ENCODE measurements at places on chromosomes 4 and X. TPM values are rescaled to one million over a fixed set of nuclear protein-coding genes. Genes with fewer than 3 reads are reported as not detected.

XK gene
- polyA plus RNA-seq = 0.11 TPM

- no peak for DNase-seq
These were observed 169.1 kb downstream of the LHFPL1 start for GRCh38 chrX:112510629-112511028.

DNA sequence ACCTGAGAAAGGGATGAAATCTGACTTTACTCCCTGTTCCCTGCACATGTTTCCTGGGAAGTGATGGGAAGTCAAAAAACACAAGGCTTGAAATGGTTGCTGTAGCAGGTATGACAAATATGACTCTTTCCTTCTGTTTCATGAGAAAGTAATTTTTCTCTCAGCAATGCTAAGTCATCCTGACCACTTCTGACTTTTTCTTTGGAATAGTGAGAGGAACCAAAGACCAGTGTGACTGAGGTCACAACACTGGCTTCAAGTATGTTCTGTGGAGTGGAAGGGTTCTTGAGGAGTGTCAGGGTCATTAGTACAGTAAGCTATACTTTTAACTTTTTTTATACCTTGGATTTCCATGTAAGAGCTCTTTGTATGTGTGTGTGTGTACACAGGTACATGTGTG, 225.3 kb downstream of the PPP3CA start:
- DNase-seq = no peak

SRPK3 gene
- polyA plus RNA-seq = 0.27 TPM

GRCh38 chr4:5828005-5828391, 64.9 kb downstream of the CRMP1 start:
- no peak for DNase-seq

GRCh38 chr4:11228530-11228929, 200.2 kb downstream of the HS3ST1 start:
- DNase-seq = no peak

GRCh38 chrX:40150503-40150902, 52.7 kb upstream of the BCOR start:
- DNase-seq = no peak

DNA sequence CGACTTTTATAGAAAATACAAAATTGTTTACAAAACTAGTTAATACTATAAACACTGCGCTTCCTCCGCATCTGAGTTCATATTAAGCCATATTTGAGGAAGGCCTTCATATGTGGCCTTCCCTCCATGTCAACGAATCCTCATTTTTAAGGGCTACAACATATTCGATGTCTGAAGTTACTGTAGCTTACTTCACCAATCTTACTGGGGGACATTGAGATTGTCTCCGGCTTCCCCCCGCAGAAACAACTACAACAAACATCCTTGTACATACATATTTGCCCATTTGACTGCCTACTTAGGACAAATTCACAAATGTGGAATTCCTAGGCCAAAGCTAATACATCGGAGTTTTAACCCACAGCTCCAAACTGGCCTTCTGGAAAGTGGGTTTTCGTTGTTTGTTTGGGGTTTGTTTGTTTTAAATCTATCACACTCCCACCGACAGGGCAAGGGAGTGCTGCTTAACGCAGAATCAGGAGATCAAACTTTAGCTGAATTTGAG, 581 bp upstream of the FAM114A1 start:
- DNase-seq = no peak

GRCh38 chr4:155954118-155954685, 536 bp upstream of the CTSO start:
- no peak for DNase-seq

DNA sequence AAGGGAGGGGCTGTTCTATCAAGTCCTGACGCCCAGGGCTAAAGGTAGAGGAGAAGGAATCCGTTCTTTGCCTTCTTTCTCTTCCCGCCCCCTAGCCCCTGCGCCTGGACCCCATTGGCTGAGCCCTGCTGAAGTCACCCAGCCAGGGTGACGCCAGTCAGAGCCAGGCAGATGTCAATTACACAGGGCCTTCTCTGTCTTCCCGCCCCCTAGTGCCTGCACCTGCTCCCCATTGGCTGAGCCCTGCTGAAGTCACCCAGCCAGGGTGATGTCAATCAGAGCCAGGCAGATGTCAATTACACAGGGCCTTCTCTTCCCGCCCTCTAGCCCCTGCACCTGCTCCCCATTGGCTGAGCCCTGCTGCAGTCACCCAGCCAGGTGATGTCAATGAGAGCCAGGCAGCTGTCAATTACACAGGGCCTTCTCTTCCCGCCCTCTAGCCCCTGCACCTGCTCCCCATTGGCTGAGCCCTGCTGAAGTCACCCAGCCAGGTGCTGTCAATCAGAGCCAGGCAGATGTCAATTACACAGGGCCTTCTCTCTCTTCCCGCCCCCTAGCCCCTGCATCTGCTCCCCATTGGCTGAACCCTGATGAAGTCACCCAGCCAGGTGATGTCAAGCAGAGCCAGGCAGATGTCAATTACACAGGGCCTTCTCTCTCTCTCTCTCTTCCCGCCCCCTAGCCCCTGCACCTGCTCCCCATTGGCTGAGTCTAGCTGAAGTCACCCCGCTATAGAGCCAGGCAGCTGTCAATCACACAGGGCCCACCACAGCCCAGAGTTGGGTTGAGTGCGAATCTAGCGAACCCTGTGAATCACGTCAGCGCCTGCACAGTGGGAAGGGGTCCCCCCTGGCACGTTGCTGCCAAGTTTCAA, 46.4 kb downstream of the ASMT start:
- DNase-seq = no peak

GRCh38 chr4:145217349-145217748, 37.0 kb upstream of the OTUD4 start:
- DNase-seq = no peak

GRCh38 chrX:15471028-15471427, 22.1 kb downstream of the PIR start:
- no peak for DNase-seq

- no peak for DNase-seq
These were observed 311.9 kb downstream of the DHRSX start for GRCh38 chrX:2188840-2189239.

All from AG04450 (cell line).